Erythroblast (primary cell): ENCODE measurements at places on chromosomes 4 and X.
A peak's percentile ranks its signal among the peaks of the same experiment; 100 is the strongest.

GRCh38 chrX:115023811-115024210 is 6.4 kb upstream of the IL13RA2 start:
- no peak for DNase-seq

- no peak for DNase-seq
These were observed 5.8 kb downstream of the ABLIM2 start for GRCh38 chr4:8152865-8153257.

- DNase-seq = no peak
These were observed 20.1 kb downstream of the TNIP3 start for GRCh38 chr4:121144021-121144420.

- DNase-seq = no peak
These were observed 7.0 kb upstream of the FRYL start for GRCh38 chr4:48787056-48787455.

DNA sequence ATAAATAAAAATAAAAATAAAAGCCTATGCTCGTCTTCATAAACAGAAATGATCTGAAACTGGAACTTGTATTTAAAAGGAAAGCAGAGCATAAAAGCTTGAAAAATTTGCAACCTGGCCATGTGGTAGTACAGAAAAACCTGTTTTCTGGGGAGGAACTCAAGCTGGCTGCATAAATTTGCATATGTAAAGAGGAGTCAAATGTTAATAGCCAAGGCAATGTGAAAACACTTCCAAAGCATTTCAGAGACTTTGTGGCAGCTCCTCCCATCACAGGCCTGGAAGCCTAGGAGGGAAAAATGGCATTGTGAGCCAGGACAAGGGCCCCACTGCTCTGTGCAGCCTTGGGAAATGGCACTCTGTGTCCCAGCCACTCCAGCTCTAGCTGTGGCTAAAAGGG is 727.9 kb upstream of the DIAPH2 start:
- DNase-seq = no peak

- DNase-seq = no peak
These were observed 186.0 kb downstream of the MID1IP1 start for GRCh38 chrX:38987198-38987651.

DNA sequence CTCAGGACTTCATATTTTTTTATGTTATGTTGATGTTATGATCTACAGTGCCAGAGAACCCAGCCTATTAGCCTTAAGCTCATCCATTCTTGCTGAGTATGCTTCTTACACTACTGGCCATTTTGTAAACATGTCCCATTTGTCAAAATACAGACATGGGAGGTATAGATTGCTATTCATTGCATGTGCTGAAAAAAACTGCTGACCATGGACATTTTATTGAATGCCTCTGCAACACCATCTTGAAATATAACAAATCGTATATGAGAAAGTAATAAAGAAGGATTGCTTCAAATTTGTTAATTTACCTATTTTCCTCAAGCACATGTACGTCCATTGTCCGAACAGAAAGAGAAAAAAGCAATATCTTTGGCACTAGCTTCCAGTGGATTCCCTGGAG is 91.5 kb upstream of the FAM47A start:
- no peak for DNase-seq

- DNase-seq = no peak
These were observed 193.1 kb downstream of the SPATA18 start for GRCh38 chr4:52244103-52244775.

DNA sequence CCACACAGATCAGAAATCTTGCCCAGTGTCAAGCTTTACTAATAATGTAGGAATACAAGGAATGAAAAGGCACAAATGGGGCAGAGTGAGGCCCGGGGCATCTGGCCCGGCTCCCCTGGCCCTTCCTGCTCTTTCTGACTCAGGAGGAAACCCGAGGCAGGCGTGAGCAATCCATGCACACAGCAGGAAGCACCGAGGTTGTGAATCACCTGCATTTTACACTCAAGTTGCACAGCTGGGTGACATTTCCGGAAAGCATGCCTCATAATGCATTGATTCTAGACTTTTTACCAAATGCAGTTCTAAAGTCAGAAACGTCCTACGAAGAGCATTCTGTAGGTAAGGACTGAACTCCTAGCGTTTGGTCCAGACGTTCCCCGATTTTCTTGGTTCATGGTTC is 38.9 kb downstream of the PRIMPOL start:
- DNase-seq = no peak

- DNase-seq = peak; percentile 16
These were observed 23.0 kb downstream of the GAB1 start for GRCh38 chr4:143359644-143360193.

DNA sequence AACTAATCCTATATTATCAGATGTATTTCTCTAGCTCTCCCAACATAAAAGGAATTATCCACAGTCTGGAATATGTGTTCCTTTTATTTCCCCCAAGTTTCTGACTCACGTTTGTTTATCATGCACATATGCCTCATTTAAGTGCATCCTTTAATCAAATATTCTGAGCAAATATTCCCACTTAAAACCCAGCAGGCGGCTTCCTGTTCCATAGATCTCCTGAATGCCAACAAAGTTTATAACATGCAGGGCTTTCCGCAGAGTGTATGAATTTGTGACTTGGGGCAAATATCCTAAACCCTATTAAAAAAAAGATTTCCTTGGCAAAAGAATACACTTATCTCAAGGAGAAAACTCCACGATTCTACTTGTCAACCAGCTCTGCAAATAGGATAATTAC is 16.9 kb downstream of the GLRA2 start:
- DNase-seq = no peak

DNA sequence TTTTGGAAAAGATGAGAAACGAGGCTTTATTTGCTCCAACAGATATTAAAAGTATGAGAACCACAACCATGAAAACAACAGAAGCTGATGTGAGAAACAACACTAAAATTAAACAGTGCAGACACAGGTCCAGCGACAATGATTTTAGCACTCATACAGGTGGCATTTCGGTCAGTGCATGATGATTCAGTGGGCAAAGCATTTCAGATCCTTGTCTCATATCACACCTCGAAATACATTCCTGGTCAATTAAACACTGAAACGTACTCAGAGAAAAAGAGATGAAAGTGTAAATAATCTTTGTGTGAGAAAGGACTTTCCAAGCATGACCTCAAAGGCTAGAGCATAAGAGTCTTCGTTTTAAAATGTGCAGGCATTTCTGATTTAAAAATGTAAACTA is 85.2 kb downstream of the ACOX3 start:
- no peak for DNase-seq

GRCh38 chr4:132065940-132066495 is 1083.1 kb upstream of the PCDH10 start:
- DNase-seq = no peak

- no peak for DNase-seq
These were observed 14.0 kb downstream of the PNMA6F start for GRCh38 chrX:153307276-153308178.

DNA sequence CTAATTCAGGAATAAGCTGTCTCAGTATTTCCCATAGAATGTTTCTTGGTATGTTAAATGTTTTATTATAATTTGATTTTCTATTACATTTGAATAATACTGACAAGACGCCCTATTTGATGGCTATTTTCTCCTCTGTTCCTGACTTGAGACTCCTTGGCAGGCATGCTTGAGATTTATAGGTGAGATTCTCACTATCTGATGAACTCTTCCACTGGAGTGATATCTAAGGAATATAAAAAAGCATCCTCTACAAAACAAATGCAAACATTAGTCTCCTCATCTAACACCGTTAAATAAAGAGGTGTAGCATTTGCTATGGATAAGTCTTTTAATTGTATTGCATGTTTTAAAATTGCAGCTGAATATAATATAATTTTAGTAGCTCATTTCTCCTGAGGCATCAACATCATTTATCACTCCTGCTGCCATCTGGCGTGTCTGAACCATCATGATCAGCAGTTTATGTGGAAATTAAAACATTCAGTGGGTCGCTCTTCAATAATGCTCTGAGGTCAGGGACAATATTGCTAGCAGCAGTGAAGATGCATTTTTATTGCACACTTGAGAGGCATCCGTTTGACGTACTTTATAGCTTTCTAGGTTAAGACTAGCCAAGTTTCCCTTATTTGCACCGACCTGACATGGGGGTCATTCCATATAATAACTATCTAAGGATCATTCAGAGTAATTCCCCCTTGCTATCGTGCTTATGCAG is 210.4 kb upstream of the GALNTL6 start:
- DNase-seq = no peak

GRCh38 chrX:35665311-35665710 is 132.8 kb upstream of the MAGEB16 start:
- DNase-seq = no peak

DNA sequence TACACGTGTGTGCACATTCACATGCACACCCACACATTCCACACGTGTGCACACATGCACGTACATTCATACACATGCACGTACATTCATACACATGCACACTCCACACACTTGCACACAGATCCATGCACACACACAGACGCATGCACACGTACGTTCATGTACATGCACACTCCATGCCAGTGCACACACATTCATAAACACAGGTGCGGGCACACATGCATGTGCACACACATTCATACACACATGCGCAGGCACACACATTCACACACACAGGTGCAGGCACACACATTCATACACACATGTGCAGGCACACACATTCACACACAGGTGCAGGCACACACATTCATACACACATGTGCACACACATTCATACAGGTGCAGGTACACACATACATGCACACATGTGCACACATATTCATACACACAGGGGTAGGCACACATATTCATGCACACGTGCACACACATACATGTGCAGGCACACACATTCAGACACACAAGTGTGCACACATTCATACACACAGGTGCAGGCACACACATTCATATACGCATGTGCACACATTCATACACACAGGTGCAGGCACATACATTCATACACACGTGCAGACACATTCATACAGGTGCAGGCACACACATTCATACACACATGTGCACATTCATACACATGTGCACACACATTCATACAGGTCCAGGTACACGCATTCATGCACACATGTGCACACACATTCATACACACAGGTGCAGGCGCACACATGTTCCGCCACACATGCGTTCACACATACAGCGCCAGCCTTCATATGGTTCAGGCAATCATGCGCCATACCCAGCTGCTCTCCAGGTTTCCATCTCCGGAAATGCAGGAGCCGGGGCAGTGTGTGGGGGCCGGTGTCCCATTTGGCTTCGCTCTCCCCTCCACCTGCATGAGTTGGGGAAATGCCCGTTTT is 124.8 kb downstream of the HMX1 start:
- DNase-seq = no peak

DNA sequence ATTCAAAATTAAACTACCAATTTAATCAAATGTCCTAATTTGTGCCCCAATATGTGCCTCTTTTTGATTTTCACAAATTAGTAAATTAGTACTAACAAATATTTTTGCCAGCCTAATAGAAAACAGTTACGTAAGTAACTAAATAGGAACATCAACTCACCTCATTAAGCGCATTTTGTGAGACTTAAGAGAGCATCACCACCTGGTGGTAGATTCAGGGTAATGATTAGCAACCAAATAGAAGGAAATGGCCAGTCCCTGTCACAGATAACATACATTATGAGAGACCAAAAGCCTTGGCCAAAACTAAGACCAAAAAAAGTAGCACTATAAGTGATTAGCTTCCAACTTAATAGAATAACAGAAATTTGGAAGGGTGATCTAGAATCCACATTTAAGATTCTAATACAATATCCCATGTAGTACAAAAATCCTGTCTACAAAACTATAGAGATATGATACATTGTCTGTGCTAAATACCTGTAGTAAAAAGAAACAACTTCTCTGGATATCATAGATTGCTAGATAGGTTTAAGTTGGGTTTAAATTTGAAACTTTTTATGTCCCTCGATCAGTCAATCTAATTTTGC is 46.7 kb downstream of the C4orf46 start:
- DNase-seq = peak; percentile 56

DNA sequence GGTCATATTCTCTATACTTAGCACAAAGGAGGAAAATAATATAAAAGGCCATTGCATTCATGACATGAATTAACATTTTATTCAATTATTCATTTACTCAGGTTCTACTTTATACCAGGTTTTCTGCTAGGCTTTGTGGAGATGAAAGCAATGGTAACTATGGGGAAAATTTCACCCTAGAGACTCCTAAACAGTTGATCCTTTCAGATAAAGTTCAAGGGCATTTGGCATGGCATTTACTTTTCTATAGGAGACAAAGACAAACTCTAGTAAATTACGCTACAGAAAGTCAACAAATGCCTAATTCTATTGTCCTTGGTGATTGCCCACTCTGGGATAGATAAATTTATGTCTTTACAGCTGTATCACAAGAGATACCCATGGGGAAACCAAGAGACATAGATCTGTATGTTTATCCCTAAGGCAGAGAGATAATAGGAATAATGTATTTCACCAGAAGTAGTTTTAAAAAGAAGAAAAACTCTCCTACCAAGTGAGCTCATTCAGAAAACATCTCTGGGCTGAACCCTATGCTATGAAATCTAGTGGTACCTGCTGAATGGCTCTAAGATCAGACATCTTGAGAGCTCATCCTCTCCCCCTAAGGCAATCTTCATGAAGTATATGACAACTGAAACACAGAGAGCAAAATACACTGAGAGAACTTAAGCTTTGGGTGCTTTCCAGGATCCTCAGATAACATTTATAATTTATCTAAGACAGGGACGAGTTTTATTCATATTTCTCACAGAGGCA is 316.7 kb downstream of the ANTXR2 start:
- no peak for DNase-seq

GRCh38 chrX:153851981-153852380 is 21.6 kb upstream of the PDZD4 start:
- no peak for DNase-seq

DNA sequence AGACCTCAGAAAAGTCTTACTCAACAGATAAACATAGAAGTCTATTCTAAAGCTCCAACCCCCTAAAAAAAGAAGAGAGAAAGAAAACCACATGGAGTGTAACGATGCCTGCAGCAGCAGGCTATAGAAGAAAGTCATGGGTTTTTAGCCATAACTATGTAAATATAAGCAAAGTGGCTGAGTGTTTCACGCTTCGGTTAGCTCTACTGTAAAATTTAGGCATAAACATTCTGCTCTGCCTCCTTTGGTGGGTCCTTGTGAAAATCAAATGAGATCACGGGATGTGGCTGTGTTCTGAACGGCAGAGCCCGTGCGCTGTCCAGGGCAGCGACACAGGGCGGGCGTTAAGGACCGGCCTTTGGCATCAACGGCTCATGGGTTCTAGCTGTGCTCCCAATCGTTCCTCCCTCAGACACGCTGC is 78.4 kb downstream of the IRF2 start:
- DNase-seq = no peak
